ENCODE measurements at places on chromosomes 5 and 9. TPM values are rescaled to one million over a fixed set of nuclear protein-coding genes. Genes with fewer than 3 reads are reported as not detected.

DNA sequence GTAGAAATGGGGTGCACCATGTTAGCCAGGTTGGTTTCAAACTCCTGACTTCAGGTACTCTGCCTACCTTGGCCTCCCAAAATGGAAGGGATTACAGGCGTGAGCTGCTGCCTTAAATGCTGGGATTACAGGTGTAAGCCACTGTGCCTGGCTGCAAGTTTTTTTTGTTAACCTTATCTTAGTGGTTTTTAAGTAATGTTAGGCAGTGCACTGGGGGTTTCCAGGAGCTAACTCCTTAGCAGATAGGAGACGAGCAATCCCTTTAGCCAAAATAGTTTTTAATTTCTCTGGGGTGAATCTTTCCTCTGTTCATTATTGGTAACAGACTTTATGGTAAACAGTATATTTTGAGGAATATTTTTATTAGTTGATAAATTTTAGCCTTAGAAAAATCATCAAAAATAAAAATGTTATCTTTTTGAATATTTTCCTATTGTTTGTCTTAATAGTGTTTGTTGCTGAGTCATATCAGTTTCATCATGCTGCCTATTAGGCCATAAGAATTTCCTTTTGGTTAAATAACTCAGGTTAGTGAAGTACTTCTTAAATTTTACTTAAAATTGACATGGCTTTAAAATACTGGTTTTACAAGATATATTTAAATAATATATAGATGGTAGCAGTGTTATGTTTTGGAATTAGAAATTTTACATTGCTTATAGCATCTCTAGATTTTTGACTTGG lies 37.9 kb downstream of the LMNB1 start:
- DNase-seq = no peak

- DNase-seq = no peak
Measured at GRCh38 chr5:87541033-87541432, 128.3 kb upstream of the CCNH start.

DNA sequence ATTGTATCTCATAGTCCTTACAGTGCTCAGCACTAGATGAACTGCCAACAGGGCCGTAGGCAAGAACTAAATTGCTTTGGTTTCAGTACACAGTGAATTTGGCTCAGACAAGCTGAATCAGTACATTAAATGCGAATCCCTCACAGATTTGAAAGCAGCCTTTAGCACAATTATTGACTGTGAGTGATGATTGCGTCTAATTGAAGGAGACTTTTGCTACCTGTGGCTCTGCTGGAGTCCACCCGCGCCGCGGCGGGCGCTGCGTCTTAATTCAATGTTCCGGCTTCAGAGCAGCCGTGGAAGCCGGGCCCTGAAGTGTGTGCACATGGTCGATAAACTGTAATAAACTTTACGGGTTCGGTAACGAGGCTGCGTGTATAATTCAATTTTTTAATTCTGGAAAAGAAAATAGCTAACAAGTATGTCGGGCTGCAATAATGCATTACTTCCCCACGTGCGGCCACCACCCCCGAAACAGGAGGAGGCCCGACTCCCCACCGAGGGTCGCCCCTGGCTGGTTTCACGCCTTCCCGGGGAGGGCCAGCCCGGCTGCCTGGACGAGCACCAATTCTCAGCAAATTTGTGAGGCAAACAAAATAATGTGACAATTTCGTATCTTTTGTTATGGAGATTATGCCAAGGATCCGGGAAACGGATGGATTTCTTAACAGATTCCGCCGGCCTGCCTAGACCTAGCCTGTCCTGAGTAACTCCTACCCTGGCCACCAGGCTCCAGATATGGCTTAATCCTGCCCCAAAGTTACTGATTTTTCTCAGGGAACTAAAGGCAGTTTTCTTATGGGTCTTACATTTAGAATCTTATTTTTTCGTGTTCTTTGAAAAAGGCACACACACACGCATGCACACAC lies 269.4 kb upstream of the IRX1 start:
- no peak for DNase-seq

DNA sequence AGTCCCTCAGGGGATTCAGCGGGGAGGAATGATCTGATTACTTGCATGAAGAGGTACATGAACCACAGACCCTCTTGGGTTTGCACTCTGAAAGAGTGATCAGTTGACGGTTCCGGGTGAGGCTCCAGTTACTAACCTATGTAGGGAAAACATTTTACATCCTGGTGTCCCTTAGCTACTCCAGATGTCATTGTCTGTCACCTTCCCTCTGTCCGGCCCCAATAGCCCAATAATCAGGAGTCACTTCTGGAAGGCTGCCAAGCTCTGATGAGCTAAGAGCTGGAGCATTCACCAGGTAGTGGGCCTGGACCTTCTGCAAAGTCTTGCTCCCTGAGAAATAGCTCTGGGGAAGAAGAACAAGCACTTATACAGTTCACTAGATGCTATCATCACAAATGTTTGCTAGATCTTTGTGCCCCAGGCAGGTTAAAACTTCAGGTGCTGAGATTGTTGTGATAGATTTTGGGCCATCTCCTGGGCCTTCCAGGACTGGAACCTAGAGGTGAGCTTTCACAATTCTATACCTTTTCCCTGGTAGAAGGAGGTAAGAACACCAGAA lies 64.5 kb downstream of the ENTREP1 start:
- no peak for DNase-seq

GRCh38 chr9:36053971-36054370 lies 17.3 kb downstream of the RECK start:
- no peak for DNase-seq

DNA sequence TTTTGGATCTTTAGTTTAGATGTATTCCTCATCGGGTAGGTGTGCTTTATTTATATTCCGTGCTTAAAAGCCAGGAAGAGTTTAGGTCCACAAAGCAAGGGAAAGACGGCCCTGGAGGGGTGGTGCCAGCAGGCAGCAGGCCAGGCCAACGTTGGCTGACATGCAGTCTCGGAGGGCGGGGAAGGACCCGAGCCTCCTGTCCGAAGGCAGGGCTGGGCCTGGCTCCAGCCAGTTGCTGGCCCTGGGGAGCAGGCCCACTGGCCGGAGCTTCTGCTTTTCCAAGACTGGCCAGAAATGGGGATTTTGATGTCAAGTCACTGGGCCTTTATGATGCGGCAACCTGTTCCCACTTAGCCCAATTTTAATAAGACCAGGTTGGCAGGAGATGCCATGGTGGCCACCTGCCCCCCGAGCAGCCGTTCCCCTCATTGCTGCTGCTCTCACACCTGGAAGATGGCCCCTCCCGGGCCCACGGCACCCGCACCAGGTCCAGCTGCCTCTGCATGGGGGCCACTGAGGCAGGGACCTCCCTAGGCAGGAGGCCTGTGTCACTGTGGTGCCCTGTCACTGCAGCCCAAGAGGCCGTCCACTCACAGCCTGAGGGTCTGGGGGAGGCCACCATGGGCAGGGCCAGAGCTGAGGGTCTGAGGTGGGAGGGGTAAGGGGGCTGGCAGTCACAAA lies 23.2 kb downstream of the LPCAT1 start:
- no peak for DNase-seq

GRCh38 chr9:137141976-137142936 lies 3.3 kb downstream of the GRIN1 start:
- DNase-seq = no peak

GRCh38 chr5:86838083-86838482 lies 220.3 kb downstream of the COX7C start:
- DNase-seq = no peak

- no peak for DNase-seq
Measured at GRCh38 chr5:69467442-69468225, 25.0 kb upstream of the OCLN start.

- no peak for DNase-seq
Measured at GRCh38 chr5:168920019-168920810, 341.0 kb upstream of the PANK3 start.

GRCh38 chr9:113648586-113648985 lies 185.1 kb downstream of the RGS3 start:
- DNase-seq = no peak

GRCh38 chr5:12335938-12336337 lies 431.7 kb upstream of the CTNND2 start:
- DNase-seq = no peak

DNA sequence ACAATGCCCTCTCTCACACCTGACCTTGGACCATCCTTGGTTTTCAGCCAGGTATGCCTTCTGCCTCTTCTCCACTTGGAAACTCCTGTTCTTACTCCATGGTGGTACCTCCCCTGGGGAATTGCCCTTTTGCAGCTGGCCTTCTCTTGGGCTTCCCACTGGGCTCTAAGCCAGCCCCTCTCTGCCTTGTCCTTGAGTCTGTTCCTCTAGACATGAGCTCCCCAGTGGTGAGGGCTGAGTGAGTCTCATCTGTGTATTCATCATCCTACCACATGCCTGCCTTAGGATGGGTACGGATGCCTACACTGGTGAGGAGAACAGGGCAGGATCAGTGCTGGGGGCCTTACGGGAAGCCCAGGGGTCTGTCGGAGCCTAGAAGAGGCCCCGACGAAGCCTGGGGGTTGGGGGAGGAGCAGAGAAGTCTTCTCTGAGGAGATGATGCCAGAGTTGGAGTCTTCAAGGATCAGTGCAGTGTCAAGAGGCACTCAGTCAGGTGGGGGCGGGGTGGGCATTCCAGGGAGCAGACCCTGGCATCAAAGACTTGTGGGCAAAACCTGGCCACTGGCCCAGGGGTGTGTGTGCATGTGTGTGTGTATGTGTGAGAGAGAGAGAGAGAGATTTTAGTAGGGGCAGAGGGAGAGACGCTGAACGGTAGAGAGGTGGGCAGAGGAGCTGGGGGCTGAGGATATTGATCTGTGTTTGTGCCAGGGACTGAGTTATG lies 5.2 kb upstream of the CRB2 start:
- DNase-seq = no peak

- DNase-seq = no peak
Measured at GRCh38 chr5:108375768-108376167, 6.1 kb downstream of the FBXL17 start.

DNA sequence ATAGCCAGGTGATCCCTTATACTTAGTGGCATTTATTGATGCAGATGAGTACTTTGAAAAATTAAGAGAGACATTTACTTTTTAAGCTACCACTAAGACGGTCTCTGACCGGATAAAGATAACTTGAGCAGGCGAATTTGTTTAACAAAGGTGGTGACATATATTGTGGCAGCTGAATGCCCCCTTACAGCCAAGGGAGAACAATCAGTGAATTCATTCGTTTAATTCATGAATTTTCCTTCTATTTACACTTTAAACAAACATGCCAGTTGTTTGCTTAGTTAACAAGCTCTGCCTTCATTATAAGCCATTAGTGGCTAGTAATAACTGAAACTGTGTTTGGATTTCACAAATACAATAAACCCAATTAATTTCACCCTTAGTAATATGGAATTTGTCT lies 187.1 kb downstream of the AOPEP start:
- DNase-seq = no peak

GRCh38 chr5:67827541-67827940 lies 388.0 kb upstream of the PIK3R1 start:
- no peak for DNase-seq

The KIF27 gene
- 5.1 TPM for total RNA-seq

The SVEP1 gene
- total RNA-seq = 0.03 TPM

The FBLL1 gene
- total RNA-seq = not detected

The ANKRD34B gene
- not detected for total RNA-seq

The PCDHGA5 gene
- 0.41 TPM for total RNA-seq

The SRD5A1 gene
- total RNA-seq = 9.6 TPM

The CXXC5 gene
- total RNA-seq = 7.6 TPM

The FANCG gene
- total RNA-seq = 28.2 TPM

The PCDHA8 gene
- total RNA-seq = not detected

The TLR4 gene
- 0.14 TPM for total RNA-seq

The UHRF2 gene
- total RNA-seq = 120 TPM

The ZBTB26 gene
- total RNA-seq = 6.6 TPM
